ENCODE measurements at places on chromosomes 7 and 10. TPM values are rescaled to one million over a fixed set of nuclear protein-coding genes. Genes with fewer than 3 reads are reported as not detected.

DNA sequence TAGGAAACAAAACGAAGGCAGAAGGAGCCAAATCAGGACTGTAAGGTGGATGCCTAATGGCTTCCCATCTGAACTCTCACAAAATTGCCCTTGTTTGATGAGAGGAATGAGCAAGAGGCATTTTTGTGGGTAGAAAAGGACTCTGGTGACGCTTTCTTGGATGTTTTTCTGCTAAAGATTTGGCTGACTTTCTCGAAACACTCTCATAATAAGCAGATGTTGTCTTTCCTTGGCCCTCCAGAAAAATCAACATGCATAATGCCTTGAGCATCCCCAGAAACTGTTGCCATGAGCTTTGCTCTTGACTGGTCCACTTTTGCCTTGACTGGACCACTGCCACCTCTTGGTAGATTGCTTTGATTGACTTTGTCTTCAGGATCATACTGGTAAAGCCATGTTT, 13.5 kb downstream of the PTPN12 start:
- no peak for DNase-seq
- peaks cover 2% of the 10 kb centered on the region for H3K27me3 ChIP-seq
- H3K4me1 ChIP-seq = peaks cover 16% of the 10 kb centered on the region
- H3K36me3 ChIP-seq = no peaks in the 10 kb centered on the region
- H3K4me3 ChIP-seq = no peak overlapping the region

DNA sequence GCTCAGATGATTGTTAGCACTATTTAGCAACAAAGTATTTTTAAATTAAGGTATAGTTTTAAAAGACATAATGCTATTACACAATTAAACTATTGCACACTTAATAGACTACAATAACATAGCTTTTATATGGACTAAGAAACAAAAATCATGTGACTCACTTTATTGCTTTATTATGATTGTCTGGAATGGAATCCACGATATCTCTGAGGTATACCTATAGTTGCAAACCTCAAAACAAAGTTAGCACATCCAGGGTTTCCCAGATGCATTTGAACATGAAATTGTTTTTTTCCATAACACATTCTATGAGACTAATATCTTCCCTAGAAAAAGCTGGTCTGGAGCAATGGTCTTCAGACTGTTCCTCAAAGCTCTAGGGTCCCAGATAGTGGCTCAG, 18.3 kb upstream of the RPEL1 start:
- H3K36me3 ChIP-seq = peaks cover 14% of the 10 kb centered on the region
- H3K27ac ChIP-seq = no peak overlapping the region
- H3K27me3 ChIP-seq = peaks cover 6% of the 10 kb centered on the region
- DNase-seq = no peak

DNA sequence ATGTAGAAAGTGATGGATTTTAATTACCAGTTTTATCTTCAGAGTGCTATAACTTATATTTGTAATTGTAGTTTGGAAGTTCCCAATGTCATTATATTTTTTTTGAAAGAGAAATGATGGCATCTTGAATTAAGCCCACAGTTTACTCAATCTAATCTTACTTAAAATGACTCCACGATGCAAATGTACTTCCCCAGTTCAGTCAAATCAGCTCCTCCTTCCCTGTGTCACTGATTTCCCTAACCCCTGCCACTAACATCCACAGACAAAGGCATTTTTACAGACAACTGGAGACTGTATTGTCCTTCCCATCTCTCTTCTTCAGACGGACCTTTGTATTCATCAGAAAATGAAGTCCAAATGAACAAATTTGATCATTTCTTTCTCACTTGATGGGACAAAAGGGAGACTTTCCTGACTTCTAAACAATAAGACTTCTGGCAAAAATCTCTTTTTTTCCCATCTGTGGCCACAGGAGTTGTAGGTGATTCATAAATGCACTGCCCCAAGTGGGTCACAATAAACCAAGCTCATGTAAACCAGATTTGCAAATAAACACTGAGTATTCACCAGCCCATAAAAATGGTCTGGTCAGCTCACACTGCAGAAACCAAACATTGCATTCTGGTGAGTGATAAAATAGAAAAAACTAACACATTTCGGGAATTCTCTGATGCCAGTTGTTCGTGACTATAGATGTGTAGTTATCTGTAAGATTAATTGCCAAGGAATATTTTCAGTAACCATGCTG, 162.9 kb downstream of the FANK1 start:
- peak overlapping the region; percentile 21 for H3K4me3 ChIP-seq
- H3K36me3 ChIP-seq = peaks cover 5% of the 10 kb centered on the region
- peaks cover 27% of the 10 kb centered on the region for H3K4me1 ChIP-seq
- H3K27me3 ChIP-seq = no peaks in the 10 kb centered on the region
- DNase-seq = no peak

- H3K4me3 ChIP-seq = no peak overlapping the region
- peaks cover 17% of the 10 kb centered on the region for H3K4me1 ChIP-seq
- peak overlapping the region; percentile 28 for H3K27ac ChIP-seq
- no peaks in the 10 kb centered on the region for H3K36me3 ChIP-seq
- DNase-seq = no peak
- H3K27me3 ChIP-seq = peaks cover 6% of the 10 kb centered on the region
These were observed 169.3 kb upstream of the NPSR1 start for GRCh38 chr7:34488766-34489165.

DNA sequence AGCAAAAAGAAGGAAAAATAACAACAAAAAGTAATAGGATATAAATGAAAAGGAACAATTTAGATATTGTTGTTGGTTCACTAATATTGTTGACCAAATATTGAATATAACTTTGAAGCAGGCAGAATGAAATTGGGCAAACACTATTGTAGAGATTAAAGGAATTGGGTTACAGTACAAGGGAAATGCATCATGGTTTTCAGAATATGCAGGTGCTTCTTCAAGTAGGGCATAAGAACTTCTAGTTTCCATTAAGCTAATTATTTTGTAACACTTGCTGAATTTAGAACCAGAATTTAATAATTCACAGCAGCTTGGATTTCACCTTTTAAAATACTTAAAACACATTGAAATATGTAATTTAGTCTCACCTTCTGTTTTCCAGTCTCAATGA, 36.5 kb downstream of the RPA3 start:
- peaks cover 11% of the 10 kb centered on the region for H3K4me1 ChIP-seq
- H3K27me3 ChIP-seq = peaks cover 3% of the 10 kb centered on the region
- no peak for DNase-seq
- H3K27ac ChIP-seq = no peak overlapping the region

SPDYE5 gene
- not detected for total RNA-seq

GRCh38 chr10:15230257-15230656, 61.8 kb upstream of the NMT2 start:
- H3K27me3 ChIP-seq = peaks cover 9% of the 10 kb centered on the region
- peaks cover 11% of the 10 kb centered on the region for H3K36me3 ChIP-seq
- no peak overlapping the region for H3K27ac ChIP-seq
- DNase-seq = no peak

ACSM6 gene
- total RNA-seq = not detected

- H3K4me3 ChIP-seq = no peak overlapping the region
- no peak overlapping the region for H3K27ac ChIP-seq
- H3K36me3 ChIP-seq = no peaks in the 10 kb centered on the region
- H3K4me1 ChIP-seq = peaks cover 27% of the 10 kb centered on the region
- DNase-seq = no peak
These were observed 7.1 kb downstream of the HECW1 start for GRCh38 chr7:43119371-43120075.

MALRD1 gene
- 0.27 TPM for total RNA-seq

DNA sequence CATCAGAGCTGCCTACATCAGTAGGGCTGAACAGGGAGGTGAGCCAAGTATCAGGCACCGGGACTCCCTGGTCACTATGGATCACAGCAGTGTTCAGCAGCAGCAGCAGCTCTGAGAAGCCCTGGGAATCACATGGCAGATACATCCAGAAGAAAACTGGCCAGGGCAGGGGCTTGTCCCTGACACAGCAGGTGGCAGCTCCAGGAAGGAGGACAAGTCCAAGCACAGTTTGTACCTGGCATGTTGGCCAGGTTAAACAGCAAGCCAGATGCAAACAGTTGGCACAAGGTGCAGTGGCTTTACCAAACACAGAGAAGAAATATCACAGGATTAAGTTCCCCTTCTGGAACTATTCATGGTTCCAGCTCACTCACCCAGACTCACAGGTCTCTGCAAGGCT, 139.4 kb downstream of the KCNMA1 start:
- H3K36me3 ChIP-seq = no peaks in the 10 kb centered on the region
- no peak for DNase-seq
- H3K27me3 ChIP-seq = peaks cover 3% of the 10 kb centered on the region
- no peak overlapping the region for H3K4me3 ChIP-seq

GRCh38 chr7:22144950-22145349, 199.3 kb upstream of the CDCA7L start:
- H3K4me3 ChIP-seq = no peak overlapping the region
- H3K27me3 ChIP-seq = peaks cover 4% of the 10 kb centered on the region
- peaks cover 37% of the 10 kb centered on the region for H3K4me1 ChIP-seq
- H3K36me3 ChIP-seq = peaks cover 4% of the 10 kb centered on the region

- no peak overlapping the region for H3K27ac ChIP-seq
- peaks cover 1% of the 10 kb centered on the region for H3K4me1 ChIP-seq
These were observed 552.5 kb upstream of the SORCS1 start for GRCh38 chr10:107717046-107717445.

- H3K36me3 ChIP-seq = no peaks in the 10 kb centered on the region
- peaks cover 11% of the 10 kb centered on the region for H3K4me1 ChIP-seq
- no peak overlapping the region for H3K27ac ChIP-seq
- H3K27me3 ChIP-seq = no peaks in the 10 kb centered on the region
- no peak for DNase-seq
These were observed 57.4 kb downstream of the HIBADH start for GRCh38 chr7:27605283-27605682.

All from glutamatergic neuron (in vitro differentiated cells).